ENCODE measurements at places on chromosomes 1 and 21.

- DNase-seq = no peak
Observed at GRCh38 chr1:37545019-37545418, 9.1 kb downstream of the SNIP1 start.

DNA sequence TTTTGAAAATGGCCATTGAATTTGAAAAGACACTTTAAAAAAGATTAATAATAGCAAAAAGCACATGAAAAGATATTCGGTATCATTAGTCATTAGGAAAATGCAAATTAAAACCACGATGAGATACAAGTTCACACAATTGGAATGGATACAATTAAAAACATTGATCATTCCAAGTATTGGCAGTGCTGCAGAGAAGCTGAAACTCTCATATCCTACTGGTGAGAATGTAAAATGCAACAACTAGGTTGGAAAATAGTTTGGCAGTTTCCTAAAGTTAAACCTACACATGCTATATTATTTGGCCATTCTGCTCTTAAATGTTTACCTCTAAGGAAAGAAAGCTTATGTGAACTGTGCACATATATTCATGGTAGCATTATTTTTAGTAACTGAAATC, 838.7 kb upstream of the PRMT6 start:
- DNase-seq = no peak

DNA sequence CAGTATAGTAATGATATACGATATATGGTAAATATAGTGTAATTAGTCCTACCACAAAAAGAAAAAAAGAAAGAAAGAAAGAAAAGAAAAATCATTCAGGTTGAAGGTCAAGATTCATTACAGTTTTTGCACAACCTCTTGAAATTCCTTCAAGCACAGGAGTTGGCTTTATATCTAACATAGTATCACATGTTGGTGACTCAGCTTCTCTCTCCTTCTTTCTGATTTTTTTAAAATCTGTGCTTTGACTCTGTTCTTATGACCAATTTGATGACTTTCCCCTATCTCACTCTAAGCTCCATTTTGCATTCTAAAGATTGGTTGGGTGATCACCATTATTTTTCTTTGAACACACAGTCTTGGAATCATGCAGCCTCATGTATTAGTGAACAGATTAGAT, 148.2 kb upstream of the COL11A1 start:
- no peak for DNase-seq

DNA sequence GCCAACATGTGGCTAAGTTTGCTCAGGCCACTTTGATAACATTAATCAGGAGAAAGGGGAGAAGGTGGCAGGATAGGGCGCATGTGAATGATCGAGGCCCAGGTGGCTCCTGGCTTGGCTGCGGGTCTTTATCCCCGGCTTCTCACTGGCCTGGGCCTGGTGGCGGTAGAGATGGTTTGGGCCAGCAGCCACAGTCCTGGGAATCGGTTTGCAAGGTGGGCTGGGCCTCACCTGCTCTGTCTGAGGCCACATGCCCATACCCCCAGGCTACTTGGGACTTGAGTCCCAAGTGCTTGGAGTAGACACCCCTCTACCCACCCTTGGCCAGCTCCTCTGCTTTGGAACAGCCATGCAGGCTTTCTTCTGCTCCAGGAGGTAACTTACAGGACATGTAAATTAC, 49.7 kb upstream of the DISP3 start:
- DNase-seq = no peak

All from SK-N-DZ (cell line).